Stimulated activated CD8-positive, alpha-beta memory T cell treated with anti-CD3 and anti-CD28 coated beads, Interleukin-15, amount 100 ng/mL, for 24 hours (primary cell): ENCODE measurements at places on chromosomes 11 and 22.

DNA sequence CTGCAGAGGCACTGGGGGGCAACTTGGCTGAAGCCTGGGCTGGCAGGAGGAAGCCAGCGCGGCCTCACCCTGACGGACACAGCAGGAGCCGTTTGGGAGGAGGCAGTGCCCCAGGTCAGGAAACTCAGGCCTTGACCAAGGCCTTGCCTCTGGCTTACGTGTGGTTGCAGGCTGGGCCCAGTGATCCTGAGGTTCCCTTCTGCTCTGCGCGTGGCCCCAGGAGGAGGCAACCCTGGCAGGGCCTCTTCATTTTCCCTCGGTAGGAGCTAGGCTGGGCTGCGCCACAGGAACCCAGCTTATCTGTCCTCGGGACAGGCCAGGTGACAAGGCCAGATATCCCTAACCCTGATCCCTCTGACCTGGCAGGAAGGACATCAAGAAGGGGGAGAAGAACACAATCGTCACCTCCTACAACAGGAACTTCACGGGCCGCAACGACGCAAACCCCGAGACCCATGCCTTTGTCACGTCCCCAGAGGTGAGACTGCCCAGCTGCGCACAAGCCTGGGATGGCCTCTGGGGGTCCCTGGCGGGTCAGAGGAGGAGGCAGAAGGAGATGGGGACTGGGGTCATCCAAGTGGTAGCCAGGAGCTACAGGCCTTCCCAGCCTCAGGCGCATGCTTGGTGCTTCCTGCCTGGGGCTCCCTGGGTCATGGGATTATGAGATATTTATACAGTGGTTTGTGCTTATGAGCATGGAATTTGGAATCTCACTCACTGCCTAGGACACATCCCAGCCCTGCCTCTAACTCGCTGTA, 20.6 kb downstream of the POLR3H start:
- no peak for DNase-seq

DNA sequence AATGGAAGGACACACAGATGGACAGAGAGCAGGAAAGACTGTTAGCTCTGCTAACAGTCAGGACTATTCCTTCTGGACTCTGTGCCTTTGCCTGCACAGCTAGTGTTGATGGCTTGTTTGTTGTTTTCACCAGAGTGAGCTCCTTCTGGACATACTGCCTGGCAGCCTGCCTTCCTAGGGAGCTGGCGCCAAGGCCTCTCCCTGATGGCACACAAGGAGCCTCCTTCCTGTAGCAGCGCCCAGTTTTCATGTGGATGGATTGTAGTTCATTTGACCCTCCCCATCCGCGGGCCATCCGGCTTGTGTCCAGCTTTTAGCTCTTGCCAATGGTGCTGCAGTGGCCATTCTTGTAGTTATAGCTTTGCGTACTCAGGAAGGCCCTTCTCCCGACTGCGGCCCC, 16.6 kb upstream of the BCR start:
- DNase-seq, result no peak

- DNase-seq, result no peak
These were observed 125.9 kb upstream of the FGF3 start for GRCh38 chr11:69945157-69945556.

GRCh38 chr11:103961010-103961409, 75.4 kb upstream of the DDI1 start:
- no peak for DNase-seq

GRCh38 chr11:15212876-15213275, 98.2 kb downstream of the INSC start:
- no peak for DNase-seq

- DNase-seq, result no peak
These were observed 96.9 kb downstream of the PTPRJ start for GRCh38 chr11:48077251-48077650.

GRCh38 chr22:19789406-19789805, 28.8 kb downstream of the TBX1 start:
- DNase-seq, result no peak

- DNase-seq, result no peak
These were observed 1.1 kb downstream of the SPINDOC start for GRCh38 chr11:63814383-63814736.

DNA sequence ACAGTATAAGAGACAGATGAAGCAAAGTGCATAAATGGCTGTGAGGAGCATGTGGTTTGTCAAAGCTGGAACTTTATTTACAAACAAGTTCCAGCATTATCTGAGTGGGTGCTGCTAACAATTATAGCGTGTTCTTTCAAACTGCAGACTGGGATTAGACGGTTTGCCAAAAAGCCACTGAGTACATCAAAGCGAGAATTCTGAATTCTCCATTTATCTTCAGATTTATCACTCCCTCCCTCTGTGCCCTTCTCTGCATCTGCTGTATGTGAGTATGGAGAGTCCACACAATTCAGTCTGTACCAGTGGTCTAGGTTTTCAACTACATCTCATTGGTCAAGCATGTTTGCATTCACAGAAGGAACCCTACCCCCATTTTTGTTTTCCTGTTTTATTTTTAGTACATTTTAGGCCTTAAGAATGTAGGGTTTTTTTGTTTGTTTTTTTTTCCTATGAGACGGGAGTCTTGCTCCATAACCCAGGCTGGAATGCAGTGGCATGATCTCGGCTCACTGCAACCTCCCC, 18.1 kb upstream of the INCENP start:
- DNase-seq, result no peak

- no peak for DNase-seq
These were observed 86.0 kb upstream of the IZUMO1R start for GRCh38 chr11:94218372-94218771.

- DNase-seq, result no peak
These were observed 429.4 kb upstream of the B3GAT1 start for GRCh38 chr11:134841411-134841810.

DNA sequence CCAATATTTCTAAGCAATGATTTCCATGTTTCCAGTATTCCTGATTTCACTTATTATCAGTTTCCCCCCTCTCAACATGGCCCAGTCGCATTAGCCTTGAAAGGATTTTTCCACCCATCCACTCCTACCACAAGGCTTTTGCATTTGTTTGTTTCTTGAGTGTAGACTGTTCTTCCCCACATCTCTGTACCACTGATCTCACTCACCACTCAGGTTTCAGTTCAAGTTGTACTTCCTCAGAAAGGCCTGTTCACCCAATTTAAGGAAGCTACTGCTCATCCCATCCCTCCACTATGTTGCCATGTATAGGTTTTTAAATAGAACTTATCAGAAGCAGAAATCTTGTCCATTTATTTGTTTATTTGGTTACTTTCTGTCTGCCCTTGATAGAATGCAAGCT, 472.3 kb downstream of the FAM181B start:
- no peak for DNase-seq

- no peak for DNase-seq
These were observed 13.4 kb downstream of the OTOG start for GRCh38 chr11:17560281-17561110.

DNA sequence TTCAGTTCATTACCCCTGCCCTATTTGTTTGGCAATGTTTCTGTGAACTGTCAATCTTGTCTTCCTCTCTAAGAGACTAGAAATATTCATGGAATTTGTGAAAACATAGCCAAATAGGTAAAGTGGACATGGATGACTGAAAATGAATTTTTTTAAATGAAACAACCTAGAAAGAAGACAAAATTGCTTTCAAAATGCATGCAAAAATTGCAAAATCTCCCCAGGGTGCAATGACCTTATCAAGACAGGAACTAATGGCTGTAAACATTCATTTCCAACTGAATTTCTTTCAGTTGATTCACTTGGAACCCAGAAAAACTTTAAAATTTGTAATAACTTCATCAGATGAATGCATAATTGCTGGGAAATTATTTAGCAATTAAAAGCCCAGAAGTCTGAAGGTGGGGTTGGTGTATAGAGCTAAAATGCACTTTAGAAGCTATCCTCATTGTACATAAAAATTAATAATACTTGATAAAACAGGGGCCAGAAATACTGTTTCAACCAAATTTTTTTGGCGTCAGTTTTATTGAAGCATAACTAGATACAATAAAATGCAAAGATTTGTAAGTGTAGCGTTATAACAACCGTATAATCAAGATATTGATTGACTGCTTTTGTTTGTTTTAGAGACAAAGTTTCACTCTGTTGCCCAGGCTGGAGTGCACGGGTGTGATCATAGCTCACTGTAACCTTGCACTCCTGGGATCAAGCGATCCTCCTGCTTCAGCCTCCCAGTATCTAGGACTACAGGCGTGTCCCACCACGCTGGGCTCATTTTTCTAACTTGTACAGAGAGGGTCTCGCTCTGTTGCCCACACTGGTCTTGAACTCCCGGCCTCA, 27.6 kb upstream of the SLC35C1 start:
- DNase-seq, result no peak

GRCh38 chr11:73126804-73127480, 15.2 kb downstream of the FCHSD2 start:
- DNase-seq, result no peak

- DNase-seq, result no peak
These were observed 79.2 kb upstream of the CEP126 start for GRCh38 chr11:101835506-101836063.

DNA sequence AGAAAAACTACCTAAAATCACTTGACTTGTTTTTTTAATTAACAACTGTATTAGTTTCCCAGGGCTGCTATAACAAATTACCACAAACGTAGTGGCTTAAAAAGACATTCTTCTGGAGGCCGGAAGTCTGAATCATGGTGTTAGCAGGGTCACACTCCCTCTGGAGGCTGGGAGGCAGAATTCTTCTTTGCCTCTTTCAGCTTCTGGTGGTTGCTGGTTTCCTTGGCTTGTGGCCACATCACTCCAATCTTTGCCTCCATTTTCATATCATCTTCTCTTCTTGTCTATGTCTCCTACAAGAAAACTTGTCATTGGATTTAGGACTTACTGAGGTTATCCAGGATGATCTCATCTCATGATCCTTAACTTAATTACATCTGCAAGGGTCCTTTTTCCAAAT, 7.4 kb upstream of the INCENP start:
- DNase-seq, result no peak

GRCh38 chr11:102653744-102654291, 28.7 kb upstream of the MMP20 start:
- DNase-seq, result no peak

DNA sequence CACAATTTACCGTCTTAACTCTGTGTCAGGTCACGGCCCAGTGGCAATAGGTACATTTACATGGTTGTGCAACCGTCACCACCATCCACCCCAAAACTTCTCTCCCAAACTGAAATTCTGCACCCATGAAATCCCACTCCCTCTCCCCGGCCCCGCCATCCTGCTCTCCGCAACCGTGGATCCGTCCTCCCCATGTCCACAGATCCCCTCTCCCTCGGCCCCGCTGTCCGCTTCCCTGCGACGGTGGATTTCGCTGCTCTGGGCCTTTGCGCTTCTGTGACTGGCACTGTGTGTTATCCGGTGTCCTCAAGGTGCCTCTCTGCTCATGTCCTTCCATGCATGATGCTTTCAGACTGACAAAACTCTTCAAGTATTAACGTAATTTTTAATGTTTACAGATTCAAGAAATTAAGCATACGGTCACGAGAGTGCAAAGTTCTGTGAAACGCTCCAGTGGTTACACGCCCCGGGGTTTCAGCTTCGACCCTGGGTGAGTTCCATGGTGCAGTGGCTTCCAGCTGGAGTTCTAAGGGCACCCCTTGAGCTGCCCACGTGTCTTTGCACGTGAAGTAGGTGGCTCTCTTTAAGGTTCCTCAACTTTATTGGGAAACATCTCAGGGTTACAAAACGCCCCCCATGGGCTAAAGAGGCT, 76.4 kb downstream of the KCNQ1 start:
- no peak for DNase-seq

DNA sequence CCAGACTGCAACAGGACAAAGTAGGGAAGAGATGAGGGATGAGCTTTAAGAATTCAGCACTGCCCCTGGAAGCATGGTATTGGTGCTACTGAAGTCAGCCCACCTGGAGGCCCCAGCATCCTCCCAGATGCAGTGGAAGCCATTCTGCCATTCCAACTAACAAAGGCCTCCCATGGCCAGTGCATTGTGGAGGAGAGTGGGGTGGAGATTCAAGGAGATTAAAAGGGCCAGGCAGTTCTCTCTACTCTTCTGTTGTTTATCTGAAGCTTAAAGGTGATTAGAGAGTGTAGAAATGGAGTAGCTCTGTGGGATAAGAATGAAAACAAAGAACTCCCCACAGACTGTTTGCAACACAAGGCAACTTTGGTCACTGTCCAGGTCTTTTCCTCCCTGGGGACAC, 24.1 kb upstream of the TSKU start:
- no peak for DNase-seq

DNA sequence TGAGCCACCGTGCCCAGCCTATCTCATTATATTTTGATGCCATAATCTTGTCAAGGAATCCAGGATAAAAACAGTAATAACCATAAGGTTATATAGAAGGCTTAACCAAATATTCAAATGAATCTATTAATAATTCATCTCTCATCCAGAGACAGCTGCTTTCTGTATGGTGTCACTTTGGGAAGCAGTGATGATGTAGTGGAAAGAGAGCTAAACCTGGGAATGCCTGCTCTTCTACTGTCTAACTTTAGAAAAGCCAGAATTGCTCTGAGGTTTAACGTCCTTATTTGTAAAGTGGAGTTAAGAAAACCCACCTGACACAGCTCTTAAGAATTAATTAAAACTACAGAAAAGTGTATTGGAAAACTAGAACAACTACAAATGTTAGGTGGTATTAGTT, 29.3 kb upstream of the OR10D3 start:
- no peak for DNase-seq

DNA sequence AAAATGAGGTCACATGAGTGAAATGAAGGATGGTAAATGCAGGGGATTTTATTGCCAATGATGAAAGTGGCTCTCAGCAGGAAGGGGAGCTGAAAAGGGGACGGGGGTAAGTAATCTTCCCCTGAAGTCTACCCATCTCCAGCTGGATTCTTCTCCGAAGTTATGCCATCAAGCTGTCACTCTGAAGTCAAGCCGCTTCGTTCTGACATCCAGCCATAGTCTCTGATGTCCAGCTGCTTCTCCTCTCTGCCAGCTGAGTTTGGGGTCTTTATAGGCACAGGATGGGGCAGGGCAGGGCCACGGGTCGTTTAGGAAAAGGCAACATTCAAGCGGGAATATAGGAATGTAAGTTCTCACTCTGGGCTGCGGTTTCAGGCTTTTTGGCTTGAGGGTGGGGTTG, 181.9 kb upstream of the ANO3 start:
- no peak for DNase-seq
